Fibroblast of lung (primary cell): ENCODE measurements at places on chromosomes 4 and X. TPM values are rescaled to one million over a fixed set of nuclear protein-coding genes. Genes with fewer than 3 reads are reported as not detected.
A peak's percentile ranks its signal among the peaks of the same experiment; 100 is the strongest.

Gene PABPC1L2B
- total RNA-seq, result not detected in 2 replicates

Gene SPANXN3
- total RNA-seq, result not detected in 2 replicates

GRCh38 chr4:102318105-102318504 lies 27.2 kb downstream of the SLC39A8 start:
- peak; percentile 11 for DNase-seq

DNA sequence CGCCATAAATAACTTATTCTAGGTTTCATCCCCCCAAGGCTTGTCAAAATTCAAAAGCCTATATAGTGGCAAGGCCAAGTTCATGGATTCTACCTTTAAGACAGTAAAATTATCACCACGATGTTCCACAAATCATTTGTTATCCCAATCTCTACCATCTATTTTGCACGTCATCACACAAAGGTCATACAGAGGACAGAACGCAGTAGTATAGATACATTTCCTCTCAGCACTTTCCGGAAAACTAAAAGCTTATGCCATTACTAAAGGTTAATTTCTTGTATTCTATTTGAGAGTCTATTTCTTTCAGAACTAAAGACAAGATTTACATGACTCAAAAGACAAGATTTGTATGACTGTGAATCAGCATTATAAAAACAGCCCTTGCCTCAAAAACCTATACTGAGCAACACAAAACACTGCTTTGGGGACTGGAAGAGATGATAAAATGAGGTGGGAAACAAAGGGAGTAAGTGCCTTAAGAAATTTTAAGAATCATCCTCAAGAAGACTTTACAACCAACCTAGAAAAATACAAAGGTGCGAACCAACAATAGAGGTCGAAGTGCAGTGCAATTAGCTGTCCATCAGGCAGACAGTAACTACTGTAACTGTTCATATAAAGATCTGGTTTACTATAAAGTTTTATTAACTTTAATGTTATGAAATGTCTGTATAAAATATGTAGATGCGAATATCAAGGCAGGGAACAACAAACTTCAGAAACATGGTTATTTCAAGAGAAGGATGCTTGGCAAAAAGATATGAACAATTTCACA lies 7.6 kb downstream of the UBE2D3 start:
- DNase-seq, result peak; percentile 30

Gene F8A3
- 0.99 and 1.0 TPM in 2 replicates for total RNA-seq

GRCh38 chr4:819401-820229 lies 6.3 kb downstream of the CPLX1 start:
- DNase-seq, result no peak

Gene FAAH2
- total RNA-seq, result under 0.01 and 0.33 TPM in 2 replicates

- no peak for DNase-seq
Observed at GRCh38 chr4:179509489-179509888, 2067.3 kb upstream of the AGA start.

DNA sequence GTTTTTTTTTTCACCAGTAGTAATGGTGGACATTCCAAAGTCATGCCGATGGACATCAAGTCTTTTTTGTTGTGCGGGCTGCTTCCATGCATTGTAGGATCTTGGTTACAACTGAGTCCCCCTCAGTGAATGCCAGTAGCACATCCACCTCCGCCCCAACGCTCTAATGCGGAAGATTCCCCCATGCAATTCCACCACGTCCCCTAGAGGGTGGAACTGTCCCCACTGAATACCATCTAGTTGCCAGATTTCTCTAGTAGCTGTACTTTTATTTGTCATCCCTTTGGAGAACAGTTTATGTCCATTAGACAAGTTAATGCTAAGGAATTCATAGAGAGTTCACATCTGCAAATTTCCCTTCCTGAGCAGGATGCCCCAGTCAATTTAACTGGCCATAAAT lies 6.7 kb downstream of the SHISA3 start:
- DNase-seq, result no peak

DNA sequence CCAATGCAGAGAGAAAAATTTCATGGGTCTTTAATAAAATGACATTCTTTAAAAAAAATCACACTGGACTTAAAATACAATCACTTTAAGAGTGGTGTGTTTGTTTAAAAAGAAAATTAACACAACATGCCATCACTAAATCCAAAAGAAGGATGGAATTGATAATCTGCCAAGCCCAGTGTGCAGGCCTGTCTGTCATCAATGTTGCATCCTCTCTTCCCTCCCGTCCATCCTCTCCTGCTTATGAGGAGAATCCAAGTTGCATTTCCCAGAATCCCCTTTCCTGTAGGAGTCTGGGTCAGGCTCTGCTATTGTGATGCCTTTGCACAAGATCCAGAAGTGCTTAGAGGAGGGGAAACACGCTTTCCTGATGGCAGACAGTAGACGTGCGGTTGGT lies 169.4 kb downstream of the MID1 start:
- DNase-seq, result no peak

GRCh38 chr4:15765910-15766697 lies 12.0 kb upstream of the CD38 start:
- no peak for DNase-seq

Gene ADH6
- total RNA-seq, result 0.17 TPM in 1 of 2 replicates, not detected in the other

Gene FAM241A
- total RNA-seq, result 0.51 and 1.2 TPM in 2 replicates

DNA sequence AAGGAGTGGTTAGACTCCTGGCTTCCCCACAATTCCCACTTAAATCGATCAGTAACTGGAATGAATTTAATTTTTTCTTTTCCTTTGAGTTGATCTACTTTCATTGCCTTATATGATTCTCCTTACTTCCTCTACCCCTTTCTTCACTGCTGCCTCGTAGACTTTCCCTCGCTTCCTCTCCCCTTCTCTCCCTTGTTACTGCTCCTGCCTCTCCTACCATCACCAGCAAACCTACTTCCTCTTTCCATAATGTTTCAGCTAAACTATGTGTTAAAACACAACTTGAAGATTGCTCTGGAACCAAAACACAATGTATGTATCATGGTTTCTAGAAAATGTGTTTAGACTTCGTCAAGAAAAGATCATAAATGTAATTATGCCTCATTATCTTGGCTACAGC lies 132.0 kb upstream of the TET2 start:
- DNase-seq, result no peak

Gene MAGEA1
- total RNA-seq, result not detected in 2 replicates

GRCh38 chrX:151386838-151387459 lies 10.1 kb upstream of the VMA21 start:
- DNase-seq, result no peak

Gene SAGE1
- total RNA-seq, result not detected in 2 replicates

DNA sequence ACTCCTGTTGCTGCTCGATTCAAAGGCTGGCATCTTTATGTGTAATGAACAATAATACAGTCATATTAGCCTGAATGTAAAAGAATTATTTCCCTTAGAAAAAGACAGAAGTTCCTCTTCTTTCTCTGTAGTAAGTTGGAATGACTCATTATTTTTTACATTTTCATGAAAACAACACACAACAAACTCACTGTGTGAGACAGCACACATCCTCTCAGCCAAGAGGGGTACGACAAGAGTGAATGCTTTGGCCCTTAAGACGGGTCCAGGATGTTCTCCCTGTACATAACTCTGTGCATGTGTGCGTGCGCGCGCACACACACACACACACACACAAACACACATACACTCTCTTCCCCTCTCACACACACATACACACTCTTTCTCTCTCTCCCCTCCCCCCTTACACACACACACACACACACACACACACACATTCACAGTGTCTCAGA lies 72.8 kb downstream of the MANBA start:
- no peak for DNase-seq

Gene UGT2B11
- not detected in 2 replicates for total RNA-seq

DNA sequence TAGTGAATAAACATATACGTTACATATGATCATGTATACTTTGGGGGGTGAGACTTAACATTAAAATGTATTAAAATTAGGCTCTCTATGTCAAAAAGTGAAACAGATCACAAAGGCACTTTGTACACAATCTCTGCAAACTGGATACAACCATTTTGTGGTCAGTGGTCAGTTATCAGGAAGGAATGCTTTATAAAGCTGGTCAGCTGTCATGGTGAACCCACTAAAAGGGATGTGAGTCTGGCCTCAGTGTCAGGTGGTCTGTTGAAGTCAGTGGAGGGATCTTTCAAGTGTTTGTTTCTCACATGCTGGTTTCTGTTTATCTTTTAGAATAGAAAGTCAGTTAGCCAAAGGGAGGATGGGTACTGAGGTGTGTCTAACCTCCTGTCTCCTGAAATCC lies 875.5 kb upstream of the INTU start:
- DNase-seq, result no peak

Gene TCEANC
- total RNA-seq, result 4.6 and 7.3 TPM in 2 replicates

DNA sequence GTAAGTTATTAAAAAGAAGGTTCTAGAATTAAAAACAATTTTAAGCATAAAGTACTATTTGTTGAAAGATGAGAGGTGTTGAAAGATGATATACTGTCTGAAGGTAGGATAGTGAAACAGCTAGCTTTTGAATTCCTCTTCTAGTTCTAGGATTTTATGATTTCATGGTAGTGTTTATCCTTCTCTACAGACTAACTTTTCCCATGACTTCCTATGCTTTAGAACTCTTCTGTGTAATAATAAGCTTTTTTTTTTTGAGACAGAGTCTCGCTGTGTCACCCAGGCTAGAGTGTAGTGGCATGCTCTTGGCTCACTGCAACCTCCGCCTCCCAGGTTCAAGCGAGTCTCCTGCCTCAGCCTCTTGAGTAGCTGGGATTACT lies 96.0 kb upstream of the NUDT6 start:
- no peak for DNase-seq

- DNase-seq, result no peak
Observed at GRCh38 chr4:169626331-169627282, 6.2 kb downstream of the CLCN3 start.

- DNase-seq, result no peak
Observed at GRCh38 chr4:32768664-32769389, 2048.7 kb downstream of the PCDH7 start.

Gene LRP2BP
- 0.51 and 0.66 TPM in 2 replicates for total RNA-seq

Gene PRDM5
- total RNA-seq, result 19.0 TPM in 2 replicates

GRCh38 chr4:141757287-141757686 lies 120.9 kb downstream of the IL15 start:
- peak; percentile 23 for DNase-seq

Gene CCDC149
- total RNA-seq, result 11.0 and 13.9 TPM in 2 replicates

GRCh38 chr4:118879409-118879808 lies 9.2 kb upstream of the SYNPO2 start:
- DNase-seq, result no peak

Gene CXCL6
- 0.17 and 0.77 TPM in 2 replicates for total RNA-seq
